Caki2 (cell line): ENCODE measurements at places on chromosomes 12 and 14. TPM values are rescaled to one million over a fixed set of nuclear protein-coding genes. Genes with fewer than 3 reads are reported as not detected.

- DNase-seq, result no peak
Observed at GRCh38 chr14:54789781-54790480, 112.7 kb downstream of the GCH1 start.

The CHMP4A gene
- 23.3 and 52.2 TPM in 2 replicates for total RNA-seq

- no peak for DNase-seq
Observed at GRCh38 chr12:24773996-24774395, 174.9 kb downstream of the BCAT1 start.

- no peak for DNase-seq
Observed at GRCh38 chr12:89923091-89923490, 214.5 kb upstream of the ATP2B1 start.

DNA sequence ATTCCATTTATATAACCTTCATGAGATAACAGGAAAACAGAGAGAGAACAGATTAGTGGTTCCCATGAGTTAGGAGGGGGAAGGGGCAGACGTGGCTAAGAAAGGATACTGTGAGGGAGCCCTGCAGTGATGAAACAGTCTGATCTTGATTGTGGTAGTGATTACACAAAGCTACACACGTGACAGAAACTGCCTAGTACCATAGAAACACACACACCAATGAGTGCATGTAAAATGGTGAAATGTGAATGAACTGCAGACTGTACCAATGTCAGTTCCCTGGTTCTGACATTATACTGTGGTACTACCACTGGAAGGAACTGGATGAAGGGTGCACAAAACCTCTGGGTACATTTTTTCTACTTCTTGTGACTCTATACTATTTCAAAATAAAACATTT, 36.9 kb downstream of the NRDE2 start:
- no peak for DNase-seq
